ENCODE measurements at places on chromosomes 6 and 20. TPM values are rescaled to one million over a fixed set of nuclear protein-coding genes. Genes with fewer than 3 reads are reported as not detected.

- no peak for DNase-seq
Measured at GRCh38 chr20:54067606-54068174, 2.7 kb downstream of the BCAS1 start.

DNA sequence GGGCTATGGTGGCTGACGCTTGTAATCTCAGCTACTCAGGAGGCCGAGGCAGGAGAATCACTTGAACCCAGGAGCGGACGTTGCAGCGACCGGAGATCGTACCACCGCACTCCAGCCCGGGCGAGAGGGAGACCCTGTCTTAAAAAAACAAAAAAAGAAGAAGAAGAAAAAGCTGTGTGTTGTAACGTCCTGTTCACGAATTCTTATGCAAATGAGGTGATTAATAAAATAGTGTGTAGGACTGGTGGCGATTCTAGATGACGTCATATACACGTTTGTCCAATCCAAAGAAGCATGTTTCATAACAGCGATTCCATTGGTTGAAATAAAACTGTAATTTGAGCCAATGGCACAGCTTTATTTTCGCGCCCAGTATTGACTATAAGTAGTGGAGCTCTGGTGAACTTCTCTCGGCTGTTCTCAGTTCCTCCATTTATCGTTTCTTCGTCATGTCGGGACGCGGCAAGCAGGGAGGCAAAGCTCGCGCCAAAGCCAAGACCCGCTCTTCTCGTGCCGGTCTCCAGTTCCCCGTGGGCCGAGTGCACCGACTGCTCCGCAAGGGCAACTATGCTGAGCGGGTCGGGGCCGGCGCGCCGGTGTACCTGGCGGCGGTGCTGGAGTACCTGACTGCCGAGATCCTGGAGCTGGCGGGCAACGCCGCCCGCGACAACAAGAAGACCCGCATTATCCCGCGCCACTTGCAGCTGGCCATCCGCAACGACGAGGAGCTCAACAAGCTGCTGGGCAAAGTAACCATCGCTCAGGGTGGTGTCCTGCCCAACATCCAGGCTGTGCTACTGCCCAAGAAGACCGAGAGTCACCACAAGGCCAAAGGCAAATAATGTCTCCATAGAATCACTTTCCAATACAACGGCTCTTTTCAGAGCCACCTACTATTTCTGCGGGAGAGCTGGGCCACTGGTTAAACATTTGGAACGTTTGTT lies 47.0 kb downstream of the OR2B2 start:
- DNase-seq: peak; percentile 98

DNA sequence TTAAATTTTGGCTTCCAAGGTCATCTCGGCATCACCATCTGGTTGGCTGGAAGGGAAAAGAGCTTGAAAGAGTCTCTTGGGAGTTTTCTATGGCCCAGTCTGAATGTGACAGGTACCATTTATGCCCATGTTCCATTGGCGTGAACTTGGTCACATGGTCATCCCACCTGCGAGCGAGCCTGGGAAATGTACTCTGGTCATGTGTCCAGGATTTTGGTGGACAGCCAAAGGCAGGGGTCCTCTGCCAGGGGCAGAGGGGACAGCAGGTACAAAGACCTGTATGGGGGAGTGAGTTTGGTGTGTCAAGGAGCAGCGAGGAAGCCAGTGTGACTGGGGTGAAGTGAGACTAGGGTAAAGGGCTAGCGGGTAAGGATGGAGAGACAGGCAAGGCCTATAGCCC lies 112.6 kb downstream of the CDC5L start:
- no peak for DNase-seq

DNA sequence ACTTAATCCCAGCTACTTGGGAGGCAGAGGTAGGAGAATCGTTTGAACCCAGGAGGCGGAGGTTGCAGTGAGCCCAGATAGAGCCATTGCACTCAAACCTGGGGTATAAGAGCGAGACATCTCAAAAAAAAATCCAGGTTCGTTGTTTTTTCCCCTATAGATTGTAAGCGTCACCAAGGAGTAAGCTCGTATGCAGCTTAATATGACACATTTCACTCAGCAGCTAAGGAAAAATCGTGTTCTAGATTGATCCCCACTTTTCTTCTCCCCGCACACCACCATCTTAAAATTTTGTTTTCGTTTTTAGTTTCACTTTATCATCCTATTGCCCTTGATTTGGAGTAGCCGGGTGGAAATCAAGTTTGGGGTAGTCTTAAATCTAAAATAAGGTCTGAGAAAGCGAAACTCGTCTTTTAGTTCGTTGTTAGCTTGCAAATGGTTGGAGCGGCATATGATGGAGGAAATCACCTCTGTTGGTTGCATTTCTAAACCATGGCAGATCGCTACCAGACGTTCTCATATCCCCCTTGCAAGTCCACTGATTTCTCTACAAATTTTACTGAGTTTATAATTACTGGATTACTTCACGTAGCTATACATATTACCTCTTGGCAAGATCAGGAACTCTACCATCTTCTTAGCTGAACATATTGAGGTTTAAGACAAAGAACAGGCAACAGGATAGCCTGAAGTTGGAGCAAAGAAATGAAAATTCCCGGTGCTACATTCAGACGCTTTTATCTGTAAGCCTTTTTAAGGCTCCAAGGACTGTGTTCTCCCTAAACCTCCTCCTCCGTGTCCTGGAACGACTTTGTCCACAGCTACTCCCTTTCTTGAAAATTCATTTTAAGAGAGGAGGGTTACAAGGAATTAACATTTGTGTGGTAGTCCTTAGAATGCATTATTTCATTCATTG lies 91.1 kb upstream of the BTN3A2 start:
- DNase-seq: peak; percentile 65

GRCh38 chr6:31769684-31770371 lies 7.3 kb downstream of the VWA7 start:
- peak; percentile 66 for DNase-seq

HLA-E gene
- total RNA-seq: 271 TPM

DNA sequence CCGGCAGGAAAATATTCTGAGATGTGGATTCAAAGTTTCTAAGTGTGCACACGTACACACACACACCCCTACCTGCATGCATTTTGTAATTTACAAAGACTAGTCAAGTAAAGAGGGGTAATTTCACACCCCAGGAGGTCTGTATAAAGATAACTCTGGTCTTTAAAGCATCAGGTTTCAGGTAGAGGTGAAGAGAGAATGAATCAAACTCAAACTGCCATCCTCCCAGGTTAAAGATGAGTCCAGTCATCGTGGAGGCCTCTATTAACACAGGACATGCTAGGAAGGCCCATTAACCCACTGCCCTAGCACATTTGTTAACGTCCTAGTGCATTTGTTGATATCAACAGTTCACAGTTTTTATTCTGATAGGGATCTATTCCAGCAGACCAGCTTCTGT lies 3.5 kb upstream of the HLA-DRA start:
- DNase-seq: no peak

ZNF391 gene
- total RNA-seq: 0.42 TPM

SPATA25 gene
- total RNA-seq: not detected
